ENCODE measurements at places on chromosomes 13 and 19.

DNA sequence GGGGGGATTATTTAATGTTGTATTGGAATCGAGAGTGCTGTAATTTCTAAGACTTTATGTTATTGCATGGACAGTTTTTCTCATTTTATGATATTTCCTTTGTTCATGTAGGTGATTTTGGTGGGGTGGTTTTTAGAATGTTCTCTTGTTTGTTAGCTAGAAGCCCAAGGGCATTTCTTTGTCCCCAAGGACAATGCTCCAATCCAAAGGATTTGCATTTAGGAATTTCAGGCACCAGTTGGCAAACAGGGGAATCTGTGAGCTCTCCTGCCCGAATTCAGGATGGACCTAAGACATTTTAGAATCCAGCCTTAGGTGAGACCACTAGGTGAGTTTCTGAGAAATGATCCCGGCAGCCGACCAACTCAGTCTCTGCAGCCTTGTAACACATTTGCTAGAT is 324.9 kb downstream of the KCNRG start:
- DNase-seq: no peak

- no peak for DNase-seq
Observed at GRCh38 chr19:8569066-8569771, 8.0 kb downstream of the MYO1F start.

DNA sequence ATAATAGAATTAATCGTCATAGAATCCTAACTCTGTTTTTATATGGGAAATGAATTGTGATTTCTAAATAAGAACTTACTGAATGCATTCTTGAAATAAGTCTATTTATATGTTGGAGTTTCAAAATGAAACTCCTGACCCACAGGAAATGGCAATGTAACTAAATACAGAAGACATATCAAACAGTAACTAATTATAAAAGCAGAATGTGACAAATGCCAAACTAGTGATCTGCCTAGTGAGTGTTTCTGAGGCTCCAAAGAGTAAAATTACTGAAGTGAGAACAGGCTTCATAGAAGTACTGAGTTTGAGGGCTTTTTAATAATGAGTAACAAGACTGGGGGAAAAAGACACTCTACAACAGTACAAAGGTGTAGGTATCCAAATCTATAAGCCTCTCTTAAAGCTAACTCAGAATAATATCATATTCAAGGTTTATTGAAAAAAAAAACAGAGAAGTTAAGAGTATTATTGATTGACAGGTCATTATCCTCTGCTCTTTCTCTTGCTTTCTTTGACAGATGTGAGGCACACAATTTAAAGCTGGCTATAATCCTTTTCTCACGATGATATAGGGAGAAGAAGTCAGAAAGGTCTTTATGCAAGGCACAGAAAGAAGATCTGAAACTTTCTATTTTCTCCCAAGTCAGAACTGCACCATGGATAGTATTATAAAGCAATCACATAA is 17.4 kb upstream of the ATXN8OS start:
- no peak for DNase-seq

DNA sequence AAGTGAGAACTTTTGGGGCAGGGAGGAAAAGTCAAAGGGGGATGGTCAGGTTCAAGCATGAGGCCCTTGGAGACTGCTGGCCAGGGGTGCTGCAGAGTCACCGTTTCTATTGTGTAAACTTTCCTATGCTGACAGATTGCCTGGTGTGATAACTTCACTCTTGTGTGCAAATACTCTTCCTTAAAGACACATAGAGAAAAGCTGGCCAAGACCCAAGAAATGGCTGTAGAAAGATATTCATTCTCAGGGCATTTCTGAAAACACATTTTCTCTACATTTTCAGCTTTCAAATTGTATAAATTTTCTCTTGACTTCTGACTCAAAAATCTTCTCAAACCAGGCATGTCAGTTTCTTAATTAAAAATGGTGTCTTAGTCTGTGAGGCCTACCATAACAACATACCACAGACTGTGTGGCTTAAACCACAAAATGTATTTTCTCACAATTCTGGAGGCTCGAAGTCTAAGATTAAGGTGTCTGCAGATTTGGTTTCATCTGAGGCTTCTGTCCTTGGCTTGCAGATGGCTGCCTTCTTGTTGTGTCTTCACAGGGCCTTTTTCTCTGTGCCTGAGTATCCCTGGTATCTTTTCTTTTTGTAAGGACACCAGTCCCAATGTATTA is 304.5 kb downstream of the KCNRG start:
- DNase-seq: no peak

DNA sequence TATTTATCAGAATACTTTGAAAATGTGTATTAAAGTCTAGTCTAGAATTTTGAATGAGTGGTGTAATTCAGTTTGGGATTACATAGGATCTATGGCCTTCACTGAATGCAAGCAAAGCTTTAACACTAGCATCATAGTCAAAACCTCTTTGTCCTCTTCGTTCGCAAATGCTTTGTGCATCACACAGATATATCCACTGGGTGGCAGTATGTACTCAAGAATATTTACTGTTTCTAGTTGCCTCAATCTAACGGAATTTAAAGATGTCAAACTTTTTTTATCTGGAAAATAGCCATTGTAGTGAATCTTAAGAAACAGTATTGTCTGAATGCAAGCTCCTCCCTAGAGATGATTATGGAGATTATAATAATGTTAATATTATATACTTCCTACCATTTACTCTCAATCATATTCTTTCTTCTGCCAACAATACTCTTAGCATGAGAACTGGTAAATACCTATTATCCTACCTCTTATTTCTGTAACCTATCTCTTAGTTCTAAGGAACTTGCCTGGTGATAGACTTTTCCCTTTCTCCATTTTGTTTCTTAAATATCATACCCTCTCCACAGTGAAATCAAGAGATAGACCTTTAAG is 25.8 kb downstream of the LACC1 start:
- DNase-seq: peak; percentile 20

DNA sequence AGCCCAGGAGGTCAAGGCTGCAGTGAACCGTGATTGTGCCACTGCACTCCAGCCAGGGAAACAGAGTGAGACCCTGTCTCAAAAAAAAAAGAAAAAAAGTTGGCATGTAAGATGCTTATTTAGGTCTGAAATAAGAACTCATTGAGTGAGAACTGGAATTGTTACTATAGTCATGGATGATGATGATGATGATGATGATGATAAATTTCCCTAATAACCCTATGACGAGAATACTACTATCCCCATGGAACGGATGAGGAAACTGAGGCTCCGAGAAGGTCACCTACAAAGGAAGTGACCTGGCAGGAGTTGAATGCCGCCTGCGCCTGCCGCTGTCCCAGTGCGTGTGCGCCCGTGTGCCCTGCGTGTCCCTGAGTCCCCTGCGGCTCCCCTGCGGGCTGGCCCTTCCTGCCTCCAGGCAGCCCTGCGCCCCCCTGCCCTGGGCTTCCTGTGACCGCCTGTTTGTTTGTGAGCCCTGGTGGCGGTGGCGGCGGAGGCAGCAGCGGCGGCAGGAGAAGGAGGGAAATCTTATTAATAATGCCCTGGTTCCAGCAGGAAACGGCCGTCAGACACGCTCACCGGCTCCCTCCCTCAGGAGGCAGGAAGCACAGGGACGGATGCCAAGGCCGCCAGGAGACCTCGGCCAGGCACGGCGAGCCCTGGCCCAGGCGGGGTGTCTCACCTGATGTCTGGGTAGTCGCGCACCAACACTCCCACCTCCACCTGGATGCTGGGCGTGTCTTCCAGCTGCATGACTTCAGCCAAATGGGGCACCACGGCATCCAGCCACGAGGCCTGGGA is 29.6 kb downstream of the EXOC3L2 start:
- DNase-seq: peak; percentile 52

GRCh38 chr13:21534760-21535159 is 69.2 kb downstream of the MICU2 start:
- no peak for DNase-seq
